IPS DF 6.9 (cell line): ENCODE measurements at places on chromosomes 5 and 9.
A peak's percentile ranks its signal among the peaks of the same experiment; 100 is the strongest.

- no peak for DNase-seq
These were observed 324.9 kb downstream of the ZNF608 start for GRCh38 chr5:124421584-124421983.

- no peak for DNase-seq
These were observed 291.1 kb downstream of the NR2F1-AS1 start for GRCh38 chr5:93289942-93290341.

GRCh38 chr9:90044710-90045151 lies 439.9 kb downstream of the GADD45G start:
- no peak for DNase-seq

GRCh38 chr5:144598451-144599068 lies 427.9 kb downstream of the KCTD16 start:
- no peak for DNase-seq

DNA sequence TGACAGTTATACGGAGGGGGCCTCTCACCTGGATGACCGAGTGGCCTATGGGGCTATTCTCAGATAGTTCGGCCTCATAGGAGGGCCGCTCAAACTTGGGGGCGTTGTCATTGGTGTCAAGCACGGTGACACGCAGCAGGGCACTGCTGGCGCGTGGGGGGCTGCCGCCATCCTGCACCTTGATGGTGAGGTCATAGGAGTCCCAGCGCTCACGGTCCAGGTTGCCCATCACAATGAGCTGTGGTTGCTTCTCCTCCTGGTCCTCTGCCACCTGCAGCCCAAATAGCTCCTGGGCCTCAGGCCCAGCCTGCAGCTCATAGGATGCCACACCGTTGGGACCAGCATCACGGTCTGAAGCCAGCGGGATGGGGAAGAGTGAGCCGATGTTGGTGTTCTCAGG lies 9.7 kb downstream of the PCDH1 start:
- no peak for DNase-seq

DNA sequence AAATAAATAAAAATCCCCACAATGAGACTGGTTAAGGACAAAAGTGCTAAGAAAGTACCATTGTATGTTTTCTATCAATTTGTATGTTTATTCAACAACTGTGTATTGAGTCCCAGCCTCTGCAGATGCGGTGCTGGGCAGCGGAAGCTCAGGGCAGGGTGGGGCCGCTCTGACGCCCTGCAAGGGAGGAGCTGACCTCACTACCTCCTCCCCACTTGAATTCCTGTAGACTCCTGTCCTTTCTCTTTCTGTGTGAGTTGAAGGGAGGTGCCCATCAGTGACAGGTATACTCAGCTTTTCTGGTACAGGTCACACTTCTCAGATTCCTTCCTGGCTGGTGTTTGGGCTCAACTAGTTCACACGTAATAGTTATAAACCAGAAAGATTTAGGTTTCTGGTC lies 27.0 kb downstream of the ANGPTL2 start:
- DNase-seq: no peak

GRCh38 chr9:115717711-115718173 lies 435.8 kb upstream of the PAPPA start:
- no peak for DNase-seq

- no peak for DNase-seq
These were observed 252.2 kb downstream of the SYK start for GRCh38 chr9:91053824-91054223.

- no peak for DNase-seq
These were observed 387.1 kb downstream of the PDE4D start for GRCh38 chr5:59506285-59506877.

- DNase-seq: no peak
These were observed 795 bp downstream of the CNOT8 start for GRCh38 chr5:154858972-154859871.

DNA sequence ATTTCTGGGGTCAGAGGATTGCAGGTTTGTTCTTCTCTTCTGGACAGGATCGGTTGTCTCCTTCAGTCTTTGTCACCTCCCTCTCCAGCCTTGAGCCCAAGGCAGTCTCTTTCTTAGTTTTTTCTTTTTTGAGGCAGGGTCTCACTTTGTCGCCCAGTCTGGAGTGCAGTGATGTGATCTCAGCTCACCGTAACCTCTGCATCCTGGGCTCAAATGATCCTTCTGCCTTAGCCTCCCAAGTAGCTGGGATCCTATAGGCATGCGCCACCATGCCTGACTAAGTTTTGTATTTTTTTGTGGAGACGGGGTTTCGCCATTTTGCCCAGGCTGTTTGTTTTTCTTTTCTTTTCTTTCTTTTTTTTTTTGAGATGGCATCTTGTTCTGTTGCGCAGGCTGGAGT lies 6.1 kb downstream of the PRRC2B start:
- no peak for DNase-seq

DNA sequence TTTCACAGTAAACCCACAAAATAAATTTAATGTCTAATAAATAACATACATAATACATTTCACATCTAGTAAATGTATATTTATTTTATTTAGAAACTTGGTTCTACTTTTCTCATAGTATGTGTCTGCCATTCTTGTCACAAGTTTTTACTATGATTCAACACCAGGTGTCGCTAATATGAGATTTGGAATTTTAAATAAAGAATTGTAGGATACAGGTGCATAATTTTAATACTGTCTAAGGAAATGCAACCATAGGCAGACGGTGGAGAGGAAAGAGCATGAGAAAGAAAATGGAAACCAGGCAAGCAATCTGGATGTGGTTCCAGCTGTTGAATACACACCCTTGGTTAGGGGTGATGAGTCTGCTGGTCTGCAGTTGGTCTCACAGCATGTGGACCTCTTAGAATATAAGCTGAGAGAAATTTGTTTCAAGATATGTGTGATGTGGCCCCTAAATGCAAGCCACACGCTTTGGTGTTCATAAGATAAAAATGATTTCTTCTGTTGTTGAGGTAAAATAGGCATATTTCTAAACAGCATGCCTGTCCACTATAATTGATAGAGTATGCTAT lies 114.7 kb upstream of the TXNDC8 start:
- DNase-seq: no peak

DNA sequence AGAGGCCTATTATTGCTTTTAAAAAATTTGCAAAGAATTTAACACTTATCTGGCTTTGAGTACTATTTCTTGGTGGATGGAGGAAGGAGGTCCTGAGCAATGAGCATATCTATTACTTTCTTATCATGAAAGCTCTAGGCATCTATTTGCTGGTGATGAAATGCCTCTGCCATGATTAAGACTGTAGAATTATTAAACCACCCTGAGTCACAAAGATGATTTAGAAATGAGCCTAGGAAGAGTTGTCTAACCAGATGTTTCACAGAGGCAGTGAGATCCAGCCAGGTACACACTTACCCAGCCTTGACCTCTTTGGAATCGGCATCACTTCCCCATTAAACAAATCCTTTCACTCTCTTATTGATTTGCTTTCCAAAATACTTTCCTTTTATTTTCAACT lies 304.4 kb upstream of the KIF2A start:
- DNase-seq: no peak

GRCh38 chr9:34363619-34364351 lies 12.9 kb downstream of the MYORG start:
- peak; percentile 27 for DNase-seq

- no peak for DNase-seq
These were observed 59.8 kb downstream of the ARHGEF37 start for GRCh38 chr5:149641000-149641576.

- DNase-seq: no peak
These were observed 34.1 kb downstream of the IRF1 start for GRCh38 chr5:132456296-132456986.

DNA sequence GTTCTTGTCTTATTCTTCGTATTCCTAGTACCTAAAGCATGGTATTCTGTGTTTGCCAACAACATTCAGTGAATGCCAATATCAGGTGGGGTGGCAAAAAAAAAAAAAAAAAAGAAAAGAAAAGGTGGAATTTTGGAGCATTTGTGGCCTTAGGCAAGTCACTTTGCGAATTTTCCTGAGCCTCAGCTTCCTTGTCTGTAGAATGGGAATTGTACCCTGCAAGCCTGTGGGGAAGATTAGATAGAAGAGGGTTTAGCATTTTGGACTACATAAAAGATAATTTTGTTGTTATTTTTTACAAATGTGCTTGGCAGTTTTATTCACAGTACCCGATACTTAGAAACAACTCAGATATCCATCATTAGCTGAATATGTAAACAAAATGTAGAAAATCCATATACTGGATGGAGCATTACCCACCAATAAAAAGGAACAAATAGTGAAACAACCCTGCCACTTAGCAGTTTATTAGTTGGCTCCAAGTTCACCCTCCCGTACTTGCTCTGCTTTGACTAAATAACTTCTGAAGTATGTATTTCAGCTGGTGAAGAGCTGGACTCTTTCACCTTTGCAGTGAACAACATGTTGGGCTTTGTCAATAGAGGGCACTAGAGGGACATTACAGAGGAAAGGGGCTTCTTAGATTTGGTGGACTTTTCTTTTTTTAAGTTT lies 13.6 kb downstream of the UBE2D2 start:
- DNase-seq: no peak
